ENCODE measurements at places on chromosomes 3 and 15.

DNA sequence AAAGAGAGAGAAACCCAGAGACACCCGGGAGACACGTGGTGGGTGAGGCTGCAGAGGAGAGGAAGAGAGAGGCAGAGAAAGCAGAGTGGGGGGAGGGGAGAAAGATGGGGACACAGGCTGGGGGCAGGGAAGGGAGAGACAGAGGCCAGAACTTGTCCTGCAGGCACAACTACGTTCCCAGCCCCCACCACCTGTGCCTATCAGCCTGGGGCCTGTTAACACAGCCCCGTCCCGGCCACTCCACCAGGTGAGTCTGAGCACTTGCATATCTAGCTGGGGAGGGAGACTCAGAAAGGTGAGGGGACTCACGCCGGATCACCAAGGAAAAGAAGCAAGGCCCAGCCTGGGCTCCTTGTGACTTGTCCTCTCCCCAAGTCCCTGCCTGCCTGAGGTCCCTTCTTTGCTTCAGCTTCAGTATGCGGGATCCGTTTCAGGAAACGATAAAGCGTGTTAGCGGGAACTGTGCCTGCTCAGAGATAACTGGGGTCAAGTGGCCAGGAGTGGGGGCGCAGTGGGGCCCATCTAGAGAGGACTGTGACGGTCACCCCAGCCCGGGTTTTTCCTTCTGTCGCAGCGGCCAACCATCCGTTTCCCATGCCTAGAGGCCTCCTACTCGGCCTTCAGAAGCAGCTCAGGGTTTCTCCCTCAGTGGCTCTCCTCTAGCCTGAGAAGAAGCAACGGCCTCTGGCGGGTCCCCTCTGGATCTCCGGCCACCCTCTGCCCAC lies 10.3 kb downstream of the LINGO1 start:
- no peak for DNase-seq

DNA sequence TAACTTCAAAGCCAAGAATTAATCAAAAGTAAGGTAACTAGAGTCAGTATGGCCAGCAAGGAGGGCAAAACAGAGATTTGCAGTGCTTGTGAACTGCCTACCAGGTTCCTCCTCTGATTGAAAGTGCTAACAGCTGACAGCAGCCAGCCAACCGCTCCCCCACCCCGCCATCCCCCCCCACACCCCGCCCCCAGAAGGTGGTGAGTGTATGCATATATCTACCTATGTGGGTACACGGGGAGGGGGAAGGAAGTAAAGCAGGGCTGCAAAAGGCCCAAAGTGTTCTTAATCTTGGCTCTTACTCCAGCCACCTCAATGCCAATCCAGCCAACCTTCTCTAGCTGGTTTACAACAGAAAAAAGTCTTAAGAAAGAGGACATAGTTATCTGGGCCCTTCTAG lies 50.7 kb downstream of the RAF1 start:
- no peak for DNase-seq

DNA sequence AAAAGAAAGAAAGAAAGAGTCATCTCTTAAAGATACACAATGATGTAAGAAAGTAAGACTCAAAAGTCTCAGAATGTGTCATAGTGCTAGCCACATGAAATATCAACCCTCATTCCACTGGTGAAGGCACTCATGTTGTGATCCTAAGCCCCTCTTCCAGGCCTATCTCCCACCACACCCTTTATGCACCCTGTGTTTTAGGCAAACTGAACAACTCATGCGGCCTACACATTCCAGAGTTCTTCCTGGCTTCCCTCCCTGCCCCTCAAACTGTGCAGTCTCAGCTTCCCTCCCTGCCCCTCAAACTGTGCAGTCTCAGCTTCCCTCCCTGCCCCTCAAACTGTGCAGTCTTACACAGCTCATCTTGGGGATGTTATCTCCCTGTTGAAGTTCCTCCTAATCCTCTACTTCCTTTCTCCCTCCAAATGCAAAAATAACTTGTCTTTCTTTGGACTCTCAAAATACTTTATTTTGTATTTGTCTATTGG lies 69.0 kb upstream of the FNDC3B start:
- DNase-seq, result no peak

GRCh38 chr3:82891028-82891427 lies 1129.6 kb upstream of the GBE1 start:
- DNase-seq, result no peak

- DNase-seq, result no peak
These were observed 283.2 kb downstream of the EPHB1 start for GRCh38 chr3:135078283-135078682.

DNA sequence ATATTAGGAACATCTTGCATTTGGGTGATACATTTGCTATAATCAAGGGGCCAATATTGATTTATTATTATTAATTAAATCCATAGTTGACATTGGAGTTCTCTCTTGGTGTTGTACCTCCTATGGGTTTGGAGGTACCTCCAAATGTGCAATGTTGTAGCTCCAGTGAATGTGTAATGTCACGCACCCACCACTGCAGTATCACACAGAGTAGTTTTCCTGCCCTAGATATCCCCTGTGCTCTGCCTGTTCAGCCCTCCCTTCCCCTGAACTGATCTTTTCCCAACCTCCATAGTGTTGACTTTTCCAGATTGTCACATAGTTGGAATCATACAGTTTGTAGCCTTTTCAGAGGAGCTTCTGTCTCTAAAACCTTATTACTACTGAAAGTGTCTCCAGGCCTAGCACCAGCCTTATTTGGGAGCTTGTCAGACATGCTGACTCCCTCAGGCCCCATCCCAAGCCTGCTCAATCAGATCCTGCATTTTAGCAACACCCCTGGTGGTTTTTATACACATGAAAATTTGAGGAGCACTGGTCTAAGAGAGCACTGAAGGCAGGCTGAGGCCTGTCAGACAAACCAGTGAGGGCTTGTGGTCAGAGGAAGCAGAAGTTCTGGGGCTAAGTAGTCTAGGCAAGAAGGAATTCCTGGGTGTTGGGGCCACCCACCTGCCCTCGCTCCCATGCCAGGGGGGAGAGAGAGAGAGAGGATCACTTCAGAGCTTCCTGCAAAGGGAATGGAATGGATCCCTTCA lies 73.4 kb downstream of the SLC6A11 start:
- no peak for DNase-seq

DNA sequence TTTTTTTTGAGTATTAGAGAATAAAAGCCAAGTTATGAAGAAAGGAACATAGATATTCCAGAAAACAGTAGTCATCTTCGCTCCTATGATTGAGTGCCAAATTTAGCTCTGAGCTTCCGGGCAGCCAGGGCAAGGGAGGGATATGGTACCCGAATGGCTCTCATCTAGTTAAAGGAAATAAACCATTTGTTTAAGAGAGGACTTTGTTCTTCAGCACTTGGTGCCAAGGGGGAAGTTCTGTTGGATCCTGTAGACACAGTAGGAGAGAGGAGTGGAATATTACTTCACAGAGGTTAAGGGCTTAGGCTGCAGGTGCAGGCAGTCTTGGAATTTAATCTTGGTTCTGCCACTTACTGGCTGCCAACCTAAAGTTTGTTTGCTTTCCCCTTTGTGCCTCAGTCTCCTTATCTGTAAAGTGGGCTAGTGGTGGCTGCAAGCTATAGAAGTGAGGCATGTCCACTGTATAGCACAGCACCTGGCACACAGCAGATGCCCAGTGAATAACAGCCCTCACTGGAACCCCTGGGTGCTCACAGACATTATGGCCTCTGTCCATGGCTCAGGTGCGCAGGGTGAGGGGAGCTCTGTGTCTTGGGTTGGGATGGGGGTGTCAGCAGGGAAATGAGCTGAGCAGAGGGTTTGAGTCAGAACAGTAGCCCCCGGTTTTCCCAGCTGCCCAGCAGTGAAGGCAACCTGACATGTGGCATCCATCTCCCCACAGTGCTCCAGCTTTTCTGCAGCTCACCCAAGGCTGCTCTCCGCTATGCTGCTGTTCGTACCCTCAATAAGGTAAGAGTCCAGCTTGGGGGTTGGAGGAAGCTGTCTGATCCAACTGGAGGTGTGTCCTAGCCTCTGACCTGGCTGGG lies 10.4 kb downstream of the COPG1 start:
- DNase-seq, result no peak

DNA sequence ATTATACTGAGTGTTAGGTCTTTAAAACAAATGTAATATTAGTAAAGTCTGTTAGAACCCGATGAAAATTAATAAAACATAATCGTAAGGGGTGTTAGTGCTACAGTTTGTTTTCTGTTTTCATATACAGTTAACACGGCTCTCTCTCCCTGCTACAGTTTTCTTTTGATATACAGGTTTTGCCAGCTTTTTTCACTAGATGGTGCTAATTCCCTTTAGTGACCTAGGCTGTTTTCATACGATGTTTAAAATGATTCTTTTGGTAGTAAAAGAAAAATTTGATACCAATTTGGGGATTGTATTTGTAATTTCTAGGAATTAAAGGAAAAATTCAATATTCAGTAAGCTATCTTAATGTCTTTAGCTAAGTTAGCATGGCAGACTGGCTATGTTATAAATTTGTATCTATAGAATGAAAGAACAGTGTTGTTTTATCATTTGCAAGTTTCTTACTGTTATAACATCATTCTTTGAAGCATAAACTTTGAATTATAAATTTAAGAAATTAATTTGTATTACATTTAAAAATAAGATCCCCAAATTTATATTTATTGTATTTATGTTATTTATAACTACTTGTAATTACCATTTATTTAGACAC lies 11.5 kb downstream of the APH1B start:
- DNase-seq, result peak; percentile 82

- DNase-seq, result no peak
These were observed 18.5 kb downstream of the PIK3CA start for GRCh38 chr3:179166561-179167201.

DNA sequence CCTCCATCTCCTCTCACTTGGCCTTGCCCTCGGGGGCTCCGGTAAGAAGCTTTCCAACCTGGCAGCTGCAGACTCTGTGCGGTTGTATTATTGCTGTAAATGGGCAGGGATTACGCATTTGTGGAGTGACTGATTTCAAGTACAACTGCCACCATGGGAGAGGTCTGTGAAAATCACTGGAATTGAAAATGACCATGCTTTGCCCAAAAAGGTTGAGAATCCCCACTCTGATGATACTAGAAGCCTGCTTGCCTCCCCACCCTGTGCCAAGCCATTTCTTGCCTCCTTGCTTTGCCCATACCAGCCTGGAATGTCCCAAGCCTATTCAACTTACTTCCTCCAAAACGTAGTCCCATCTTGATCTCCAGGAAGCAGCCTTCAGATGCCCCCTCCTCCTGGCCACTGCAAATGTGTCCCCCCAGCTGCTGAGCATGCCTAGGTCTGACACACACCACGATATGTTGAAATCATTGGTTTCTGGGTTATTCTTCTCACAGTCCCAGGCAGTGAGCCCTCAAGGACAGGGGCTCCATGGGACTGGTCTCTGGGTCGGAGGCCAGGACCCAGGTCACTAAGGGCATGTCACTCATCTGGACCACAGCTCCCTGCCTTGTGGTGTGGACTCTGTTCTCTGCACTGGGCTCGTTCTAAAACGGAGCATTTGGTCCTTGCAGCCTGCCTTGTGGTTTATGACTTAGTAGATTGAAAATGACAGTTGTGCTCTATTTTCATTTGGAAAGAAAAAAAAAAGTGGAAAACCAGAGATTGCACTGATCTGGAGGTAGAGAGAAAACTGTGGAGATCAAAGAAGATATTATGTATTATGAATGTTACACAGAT lies 42.9 kb downstream of the SMAD3 start:
- no peak for DNase-seq

GRCh38 chr3:151875759-151876158 lies 2.3 kb downstream of the SUCNR1 start:
- DNase-seq, result peak; percentile 31

DNA sequence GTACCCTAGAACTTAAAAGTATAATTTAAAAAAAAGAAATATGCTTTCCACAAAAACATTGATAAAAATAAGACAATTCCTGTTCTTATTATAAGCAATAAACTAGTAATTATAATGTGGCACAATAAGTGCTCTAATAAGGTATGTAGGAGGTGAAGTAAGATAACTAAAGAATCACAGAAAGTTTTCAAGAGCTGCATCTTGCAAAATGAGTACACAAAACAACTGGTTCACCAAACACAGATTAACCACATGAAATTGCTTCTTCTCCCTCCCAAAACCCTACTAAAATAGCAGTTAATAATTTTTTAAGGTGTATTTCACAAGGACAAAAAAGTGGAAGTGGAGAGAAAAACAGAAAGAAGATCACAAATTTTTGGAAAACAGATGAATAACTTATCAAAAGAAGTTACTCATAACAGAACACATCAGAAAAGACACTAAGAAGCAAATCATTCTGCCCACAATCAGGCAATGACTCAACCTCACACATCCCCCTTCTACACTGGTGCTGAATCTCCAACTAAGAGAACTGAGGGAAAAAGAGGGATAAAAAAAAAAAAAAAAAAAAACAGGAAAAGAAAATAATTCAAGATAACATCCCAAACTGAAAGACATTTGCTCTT lies 64.2 kb downstream of the TBC1D5 start:
- DNase-seq, result peak; percentile 48

DNA sequence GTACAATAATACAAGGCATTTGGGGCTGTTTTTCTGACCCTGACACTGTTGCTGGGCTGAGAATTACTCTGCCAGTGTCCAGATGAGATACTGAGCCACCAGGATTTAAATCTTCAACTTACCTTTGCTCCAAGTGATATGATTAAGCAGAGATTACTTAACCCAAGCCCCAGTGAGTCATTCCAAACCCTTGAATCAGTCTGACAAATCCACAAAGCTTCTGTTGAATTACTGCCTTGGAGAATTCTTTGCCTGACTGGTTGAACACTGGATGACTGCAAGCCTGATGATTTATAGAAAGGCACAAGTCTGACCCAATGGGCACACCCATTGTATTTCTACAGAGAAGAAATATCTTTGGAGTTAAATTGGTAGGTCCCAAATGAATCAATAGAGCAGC lies 88.2 kb upstream of the TSC22D2 start:
- peak; percentile 85 for DNase-seq

GRCh38 chr3:53799338-53799865 lies 46.8 kb downstream of the CHDH start:
- no peak for DNase-seq

DNA sequence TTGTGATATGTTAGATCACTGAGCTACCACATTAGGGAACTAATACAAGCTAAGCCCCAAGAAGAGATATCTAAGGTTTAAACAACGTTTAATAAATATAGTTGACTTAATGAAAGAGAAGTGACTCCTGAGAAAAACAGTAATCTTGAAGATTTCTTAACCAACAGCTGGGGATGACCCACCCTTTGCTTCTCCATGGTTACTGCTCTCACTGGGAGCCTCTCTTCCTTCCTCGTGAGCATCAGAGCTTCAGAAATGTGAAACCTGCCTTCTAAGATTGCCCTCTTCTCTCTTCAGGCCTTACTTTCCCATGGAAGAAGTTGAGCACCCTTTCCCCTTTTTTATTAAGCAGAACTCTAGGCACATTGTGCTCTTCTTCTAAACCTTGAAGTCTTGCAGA lies 132.2 kb upstream of the NR2E3 start:
- DNase-seq, result no peak

GRCh38 chr3:128554465-128555097 lies 61.6 kb upstream of the GATA2 start:
- no peak for DNase-seq

All from fibroblast of pulmonary artery (primary cell).